Activated naive CD8-positive, alpha-beta T cell treated with anti-CD3 and anti-CD28 coated beads, Interleukin-2, amount 50 U/mL, for 16 hours (primary cell): ENCODE measurements at places on chromosomes 12 and 14.

DNA sequence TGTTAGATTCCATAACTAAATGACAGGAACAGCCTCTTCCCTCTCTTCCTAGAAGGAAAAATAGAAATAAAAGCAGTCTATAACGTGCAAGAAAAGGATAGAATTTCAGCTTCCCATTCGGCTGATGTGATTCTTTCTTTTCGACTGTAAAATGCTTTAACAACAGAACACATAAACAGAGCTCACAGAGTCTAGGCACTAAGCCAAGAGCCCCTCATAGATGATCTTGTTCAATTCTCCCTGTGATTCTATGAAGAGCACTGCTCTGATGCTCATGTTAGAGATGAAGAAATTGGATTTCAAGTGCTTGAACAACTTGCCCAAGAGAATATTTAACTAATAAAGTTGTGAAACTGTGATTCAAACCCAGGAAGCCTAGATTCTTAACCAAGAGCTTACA, 232.7 kb downstream of the RPAP3 start:
- DNase-seq, result no peak

- DNase-seq, result no peak
Measured at GRCh38 chr12:70241845-70242244, 1.4 kb upstream of the CNOT2 start.

DNA sequence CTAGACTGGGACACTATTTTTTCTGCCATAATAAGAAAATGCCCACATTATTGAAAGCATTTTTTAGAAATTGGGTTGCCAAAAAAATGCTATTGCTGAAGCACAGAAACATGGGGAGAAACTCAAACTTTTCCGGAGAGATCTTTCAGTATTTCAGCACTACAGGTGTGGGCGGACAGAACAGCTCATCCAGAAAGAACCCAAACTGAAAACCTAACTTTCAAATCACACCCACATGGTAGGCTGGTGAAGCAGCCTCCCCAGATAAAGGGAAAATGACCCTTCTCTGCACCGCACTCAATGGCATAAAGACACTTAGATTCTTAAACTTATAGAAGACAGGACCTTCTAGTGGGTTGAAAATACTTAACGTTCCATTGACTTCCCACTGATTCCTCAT, 62.3 kb upstream of the TMPO start:
- DNase-seq, result no peak

- no peak for DNase-seq
Measured at GRCh38 chr12:12616512-12617310, 5.0 kb downstream of the CREBL2 start.

GRCh38 chr12:132071830-132072384, 72.2 kb downstream of the DDX51 start:
- DNase-seq, result no peak

DNA sequence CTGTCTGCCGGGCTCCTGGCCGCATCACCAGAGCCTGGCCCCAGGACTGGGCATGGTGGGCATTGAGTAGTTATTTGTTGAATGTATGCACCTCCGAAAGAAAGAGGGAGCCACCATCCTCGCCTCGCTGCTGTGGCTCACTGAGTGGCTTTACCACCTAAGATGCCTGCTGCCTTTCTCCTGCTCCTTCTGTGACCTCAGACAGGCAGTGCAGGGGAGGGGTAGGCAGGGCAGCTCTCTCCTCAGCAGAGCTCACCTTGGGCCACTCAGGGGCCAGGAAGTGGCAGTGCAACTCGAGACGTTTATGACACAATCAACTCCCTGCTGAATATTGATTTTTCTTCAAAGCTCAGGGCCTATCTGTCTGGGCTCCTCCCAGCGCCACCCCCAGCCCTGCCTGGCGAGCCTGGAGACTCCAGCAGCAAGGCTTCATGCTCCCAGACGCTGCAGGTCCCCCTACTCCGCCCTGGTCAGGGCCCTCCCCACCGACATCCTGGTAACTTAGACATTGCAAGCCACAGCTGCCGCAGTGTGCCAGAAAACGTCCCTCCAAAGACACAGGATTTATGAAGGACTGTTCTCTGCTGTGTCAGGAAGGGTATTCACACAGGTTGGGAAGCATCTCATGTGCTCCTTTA, 84.3 kb upstream of the DIO3 start:
- DNase-seq, result no peak

DNA sequence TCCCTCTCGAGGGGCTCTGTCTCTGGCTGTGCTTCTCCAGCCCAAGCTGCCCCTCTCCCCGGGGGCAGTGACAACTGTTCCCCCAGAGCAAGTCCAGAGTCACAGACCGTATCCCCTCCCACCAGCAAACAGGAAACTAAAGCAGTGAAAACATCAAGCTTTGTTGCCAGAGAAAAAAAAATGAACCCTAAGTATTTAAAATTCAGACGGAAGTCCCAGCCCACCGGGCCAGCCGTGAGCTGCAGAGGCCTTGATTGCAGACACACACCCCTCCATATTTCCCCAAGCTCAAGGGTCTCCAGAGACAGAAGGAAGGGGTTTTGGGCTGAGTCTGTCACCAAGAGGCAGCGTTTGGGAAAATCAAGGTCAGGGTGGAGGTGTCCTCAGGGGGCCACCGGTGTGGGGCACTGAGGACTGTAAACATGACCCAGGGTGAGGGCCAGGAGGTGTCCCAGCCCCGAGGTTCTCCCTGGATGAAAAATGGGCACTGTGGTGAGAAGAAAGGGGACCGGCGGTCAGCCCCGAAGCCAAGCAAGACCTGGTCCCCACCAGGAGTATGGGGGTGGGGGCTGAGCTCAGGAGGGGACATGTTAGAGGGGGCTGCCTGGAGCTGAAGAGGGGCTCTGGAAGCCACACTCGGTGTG, 7.7 kb downstream of the PHETA1 start:
- DNase-seq, result no peak

- no peak for DNase-seq
Measured at GRCh38 chr14:38083039-38083438, 124.7 kb upstream of the SSTR1 start.

GRCh38 chr14:39138440-39138839, 24.3 kb downstream of the GEMIN2 start:
- DNase-seq, result no peak

- DNase-seq, result no peak
Measured at GRCh38 chr12:124939079-124939420, 24.6 kb upstream of the UBC start.

GRCh38 chr12:14654842-14655241, 41.6 kb downstream of the GUCY2C start:
- no peak for DNase-seq

DNA sequence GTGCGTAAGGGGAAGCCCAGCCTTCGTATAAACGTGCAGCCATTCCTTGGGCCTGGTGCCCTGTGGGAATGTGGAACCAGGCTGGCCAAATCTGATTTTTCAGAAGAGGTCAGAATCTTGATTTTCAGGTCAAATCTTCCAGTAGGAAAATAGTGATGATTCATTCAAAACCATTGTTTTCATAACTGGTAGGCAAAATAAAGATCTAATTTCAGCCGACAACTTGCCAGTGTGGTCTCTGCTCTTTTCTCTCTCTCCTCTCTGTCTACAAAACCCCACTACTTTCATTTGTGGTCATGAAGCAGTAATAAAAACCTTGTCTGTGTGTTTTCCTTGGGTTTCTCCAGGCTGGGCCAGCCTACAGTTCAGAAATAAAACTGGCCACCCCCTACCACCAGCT, 135.1 kb downstream of the RBM19 start:
- DNase-seq, result no peak

DNA sequence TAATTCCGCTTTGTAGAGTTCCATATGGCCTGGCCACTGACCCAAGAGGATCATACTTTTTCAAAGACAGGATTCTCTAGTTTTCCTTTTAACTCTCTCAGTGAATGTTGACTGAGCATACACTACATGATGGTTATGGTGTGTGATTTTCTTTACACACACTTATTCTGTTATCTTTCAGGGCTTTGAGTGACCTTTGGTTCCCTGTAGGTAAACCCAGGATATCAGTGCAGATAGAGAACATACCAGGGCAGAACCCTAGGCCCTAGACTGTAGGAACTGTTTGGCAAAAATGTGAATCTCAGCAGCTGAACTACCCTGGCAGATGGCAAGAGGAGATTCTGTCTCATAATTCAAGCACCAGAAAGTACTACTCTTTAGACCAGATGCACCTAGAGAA, 159.6 kb downstream of the KCNA5 start:
- DNase-seq, result no peak

GRCh38 chr12:30428098-30428497, 267.6 kb downstream of the IPO8 start:
- DNase-seq, result no peak

DNA sequence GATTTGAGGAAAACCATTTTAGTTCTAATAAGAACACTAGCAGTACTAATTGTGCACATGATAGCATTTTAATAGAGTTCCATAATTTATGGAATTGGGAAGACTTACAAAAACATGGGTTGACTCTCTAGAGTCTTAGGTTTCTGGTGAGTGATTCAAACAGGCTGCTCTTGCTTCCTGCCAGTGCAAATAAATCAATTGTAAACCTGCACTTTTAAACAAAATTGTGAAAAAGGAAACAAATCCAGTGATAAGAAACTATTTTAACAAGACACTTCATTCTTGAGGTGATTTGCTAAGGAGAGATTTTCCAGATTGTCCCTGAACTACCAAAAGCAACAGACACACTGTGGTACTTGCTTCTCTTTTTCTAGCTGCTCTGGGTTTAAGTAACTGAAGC, 112.2 kb downstream of the CACNA1C start:
- DNase-seq, result no peak

DNA sequence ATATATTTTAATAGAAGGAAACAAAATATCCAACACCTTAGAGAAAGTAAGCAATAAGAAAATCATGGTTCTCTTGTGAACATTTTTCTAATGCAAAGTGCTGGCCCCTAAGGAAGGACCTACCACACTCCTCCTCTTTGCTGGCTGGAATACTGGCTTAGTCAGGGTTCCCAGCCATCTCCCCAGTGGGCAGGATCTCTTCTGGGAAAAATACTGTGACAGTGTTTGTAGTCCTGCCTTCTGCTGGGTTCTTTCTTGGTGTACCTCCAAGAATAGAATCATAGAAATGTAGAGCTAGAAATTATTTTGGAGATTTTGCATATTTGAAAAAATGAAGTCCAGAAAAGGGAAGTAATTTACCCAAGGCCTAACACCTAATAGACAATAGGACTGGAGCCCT, 31.9 kb downstream of the KCNMB4 start:
- no peak for DNase-seq

DNA sequence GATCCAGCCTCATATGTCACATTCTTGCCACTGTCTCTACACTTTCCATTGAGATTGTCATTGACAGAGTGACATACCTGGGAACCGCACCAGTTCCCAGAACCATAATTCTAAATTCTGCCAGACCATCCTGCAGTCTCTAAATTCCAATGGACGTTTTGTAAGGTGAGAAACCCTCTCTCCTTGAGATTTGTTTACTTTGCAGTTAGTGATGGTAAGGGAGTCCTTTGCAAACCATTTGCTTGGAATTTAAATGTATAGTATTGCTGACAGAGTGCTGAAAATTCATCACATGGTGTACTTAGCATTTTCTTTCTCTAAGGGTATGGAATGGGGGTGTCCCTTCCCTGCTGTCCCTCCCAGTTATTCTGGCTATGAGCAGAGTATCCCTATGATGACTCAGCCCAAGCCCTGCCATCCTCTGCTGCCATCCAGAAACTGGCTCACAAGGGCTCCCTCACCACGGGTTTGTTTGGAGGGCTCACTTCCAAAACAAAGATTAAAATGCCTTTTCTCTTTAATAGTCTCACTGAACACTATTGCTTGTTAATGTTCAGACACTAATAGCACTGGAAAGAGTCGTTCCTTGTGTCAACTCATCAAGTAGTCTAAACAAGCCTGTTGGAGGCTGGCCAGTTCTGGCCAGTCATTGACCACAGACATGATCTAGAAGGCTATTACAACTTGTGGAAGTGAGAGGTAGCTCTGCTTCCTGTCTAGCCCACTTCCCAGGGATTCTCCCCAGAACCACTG, 129.0 kb upstream of the HMGA2 start:
- no peak for DNase-seq

- DNase-seq, result peak; percentile 4
Measured at GRCh38 chr14:71143381-71144290, 236.4 kb downstream of the PCNX1 start.

- DNase-seq, result no peak
Measured at GRCh38 chr14:104596927-104597351, 7.6 kb downstream of the TMEM179 start.

GRCh38 chr12:47216150-47216677, 136.5 kb upstream of the AMIGO2 start:
- DNase-seq, result no peak

- DNase-seq, result no peak
Measured at GRCh38 chr14:83607682-83608081, 1922.3 kb upstream of the FLRT2 start.

GRCh38 chr12:132172619-132173018, 28.4 kb downstream of the NOC4L start:
- DNase-seq, result no peak

DNA sequence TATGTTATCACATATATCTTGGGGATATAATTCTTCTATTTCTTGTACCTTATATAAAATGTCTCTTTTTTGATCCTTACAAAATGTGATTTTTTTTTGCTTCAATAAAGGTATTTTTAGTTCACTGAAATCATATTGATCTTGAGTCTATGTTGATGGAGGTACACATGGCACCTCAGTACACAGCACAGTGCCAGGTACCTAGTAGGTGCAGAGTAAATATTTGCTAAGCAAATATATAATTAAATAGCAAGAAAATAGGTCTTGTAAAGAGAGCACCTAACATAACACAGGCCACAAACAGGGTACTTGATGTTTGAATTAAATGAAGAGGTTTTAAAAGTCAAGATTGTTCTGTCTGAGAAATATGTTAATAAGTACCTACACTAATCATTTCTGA, 69.7 kb downstream of the CIT start:
- no peak for DNase-seq

GRCh38 chr12:89878950-89879349, 170.3 kb upstream of the ATP2B1 start:
- no peak for DNase-seq

- DNase-seq, result no peak
Measured at GRCh38 chr12:1322821-1323220, 271.6 kb downstream of the FBXL14 start.

DNA sequence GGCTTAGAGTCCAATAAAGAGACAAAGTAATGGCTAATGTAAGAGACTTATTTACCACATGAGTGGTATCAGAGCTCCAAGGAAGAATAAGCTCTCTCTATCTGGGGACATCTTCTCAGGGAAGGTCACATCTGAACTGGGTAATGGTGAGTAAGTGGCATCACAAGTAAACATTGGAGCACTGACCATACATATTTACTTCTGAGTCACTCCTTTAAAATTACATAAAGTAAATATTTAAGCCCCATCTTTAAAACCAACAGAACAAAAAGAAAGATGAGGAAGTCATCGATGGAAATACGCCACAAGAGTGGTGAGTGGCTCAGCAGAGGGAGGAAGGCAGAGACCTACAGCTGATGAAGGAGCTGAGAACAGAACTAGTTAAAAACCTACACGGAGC, 159.9 kb downstream of the DUSP6 start:
- no peak for DNase-seq
